ENCODE measurements at places on chromosomes 4 and X.

DNA sequence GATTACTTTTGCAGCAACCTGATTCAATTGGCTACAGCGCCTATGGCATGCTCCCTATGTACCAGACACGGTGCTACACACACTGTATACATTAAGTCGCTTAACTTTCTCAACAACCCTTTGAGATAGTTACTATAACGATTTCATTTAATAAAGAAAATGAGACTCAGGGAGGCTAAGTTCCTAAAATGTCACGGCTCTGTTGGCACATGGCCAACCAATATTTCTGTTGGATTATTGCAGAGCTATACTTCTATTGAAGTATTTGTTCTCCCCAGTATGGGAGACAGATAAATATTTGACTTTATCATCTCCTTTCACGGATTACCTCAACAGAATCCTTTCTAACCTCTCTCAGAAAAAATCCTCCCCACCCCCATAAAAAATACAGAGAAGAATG lies 25.3 kb downstream of the CLNK start:
- no peak for DNase-seq

- peak; percentile 40 for DNase-seq
These were observed 118.5 kb downstream of the BTC start for GRCh38 chr4:74675673-74676279.

- no peak for DNase-seq
These were observed 88.2 kb downstream of the ADGRA3 start for GRCh38 chr4:22427675-22428074.

GRCh38 chr4:132195176-132195575 lies 953.9 kb upstream of the PCDH10 start:
- no peak for DNase-seq

DNA sequence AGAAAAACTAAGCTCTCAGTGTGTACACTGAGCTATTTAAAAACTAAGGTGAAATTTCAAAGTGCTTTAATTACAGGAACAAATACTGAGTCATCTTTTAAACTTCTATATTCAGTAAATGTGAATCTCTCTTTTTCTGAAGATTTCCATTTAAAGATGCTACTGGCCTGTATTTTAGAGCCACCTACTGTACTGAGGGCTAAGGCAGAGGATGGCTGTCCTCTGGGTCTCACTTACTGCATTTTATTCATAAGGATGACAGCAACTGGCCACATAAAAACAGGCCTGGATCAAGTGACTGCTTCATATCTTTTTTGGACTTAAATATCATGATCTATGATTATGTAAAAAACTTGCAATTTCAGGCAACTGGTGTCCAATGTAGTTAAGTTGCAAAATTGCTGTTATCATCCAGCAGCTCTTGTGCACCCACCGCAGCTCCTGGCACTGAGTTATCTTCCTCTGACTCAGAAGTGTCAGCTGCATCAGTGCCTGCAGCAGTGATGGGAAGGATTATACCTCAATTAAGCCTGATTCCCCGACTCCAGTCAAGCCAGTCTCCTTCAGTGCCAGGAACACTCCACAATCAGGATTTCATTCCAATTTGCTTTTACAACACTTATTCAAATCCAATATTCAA lies 1073.7 kb downstream of the PDHA2 start:
- DNase-seq, result no peak

GRCh38 chr4:78018271-78019049 lies 38.7 kb upstream of the FRAS1 start:
- no peak for DNase-seq

GRCh38 chr4:955161-955921 lies 18.0 kb downstream of the DGKQ start:
- no peak for DNase-seq

- DNase-seq, result no peak
These were observed 857.0 kb upstream of the HTR2C start for GRCh38 chrX:113726898-113727297.

DNA sequence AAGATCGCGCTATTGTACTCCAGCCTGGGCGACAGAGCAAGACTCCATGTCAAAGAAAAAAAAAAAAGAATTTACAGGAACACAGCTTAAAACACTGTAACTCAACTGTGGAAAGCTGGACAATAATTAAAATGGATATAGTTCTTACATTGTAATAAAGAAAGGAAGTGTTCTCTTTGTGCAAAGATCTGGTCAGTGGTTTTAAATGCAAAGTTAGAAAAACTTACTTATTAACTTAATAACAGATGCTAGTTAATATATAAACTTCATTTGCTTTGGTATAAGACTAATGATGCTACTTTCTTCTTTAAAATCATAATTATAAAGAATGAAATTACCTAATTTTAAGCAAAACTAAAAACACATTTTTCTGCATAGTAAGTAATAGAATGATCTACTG lies 2024.1 kb upstream of the TENM3 start:
- no peak for DNase-seq

DNA sequence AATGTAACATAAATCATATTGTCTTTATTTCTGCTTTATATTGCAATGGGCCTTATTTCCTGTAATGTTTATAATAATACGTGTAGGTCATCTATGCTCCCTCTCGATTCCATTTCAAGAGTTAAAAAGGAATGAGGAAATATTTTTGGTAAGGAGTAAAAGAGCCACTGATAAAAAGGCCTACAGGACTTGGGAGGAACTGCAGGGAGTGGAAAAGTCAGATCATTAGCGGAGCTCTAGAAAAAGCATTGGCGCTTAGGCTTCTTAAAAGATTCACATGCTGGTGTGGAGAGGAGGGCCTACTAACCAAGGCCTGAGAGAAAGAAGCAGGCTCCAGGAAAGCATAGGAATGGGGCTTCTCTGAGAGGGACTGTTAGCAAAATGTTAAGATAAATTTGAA lies 82.9 kb upstream of the PNPLA4 start:
- DNase-seq, result no peak

GRCh38 chrX:18194688-18195087 lies 26.0 kb downstream of the BEND2 start:
- no peak for DNase-seq

DNA sequence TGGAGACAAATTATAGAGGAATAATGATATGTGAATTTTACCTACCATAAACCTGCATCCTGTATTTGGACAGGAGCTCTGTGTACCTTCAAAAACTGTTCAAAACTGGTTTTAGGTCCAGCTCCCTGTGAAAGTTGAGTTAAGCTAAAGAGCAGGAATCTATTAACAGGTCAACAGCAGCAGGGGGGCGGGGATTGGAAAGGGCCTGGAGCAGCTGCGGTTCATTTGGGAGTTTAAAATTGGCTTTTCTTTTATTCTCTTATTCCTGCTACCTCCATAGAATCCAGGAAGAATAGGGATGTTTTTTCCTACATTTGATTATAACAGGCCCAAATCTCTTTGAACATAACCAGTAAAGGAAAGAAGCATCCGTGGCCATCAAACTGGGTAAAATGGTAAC lies 23.8 kb downstream of the SHROOM3 start:
- DNase-seq, result no peak

DNA sequence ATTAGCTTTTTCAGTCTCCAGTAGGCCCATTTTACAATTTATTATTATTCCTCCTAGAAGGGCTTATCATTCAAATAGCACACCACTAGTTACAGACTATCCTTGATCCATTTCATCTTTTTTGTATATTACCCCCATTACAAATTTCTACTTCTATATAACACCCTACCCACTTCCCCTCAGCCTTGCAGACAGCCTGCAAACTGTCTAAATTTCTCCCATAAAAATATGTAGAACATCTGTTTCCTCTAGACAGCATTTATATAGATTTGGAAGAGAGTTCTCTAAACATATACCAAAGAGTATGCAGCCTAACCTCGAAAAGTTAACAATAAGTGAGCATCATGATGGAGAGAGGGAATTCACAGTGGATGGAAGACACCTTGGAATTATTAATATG lies 30.8 kb downstream of the COMMD8 start:
- no peak for DNase-seq

DNA sequence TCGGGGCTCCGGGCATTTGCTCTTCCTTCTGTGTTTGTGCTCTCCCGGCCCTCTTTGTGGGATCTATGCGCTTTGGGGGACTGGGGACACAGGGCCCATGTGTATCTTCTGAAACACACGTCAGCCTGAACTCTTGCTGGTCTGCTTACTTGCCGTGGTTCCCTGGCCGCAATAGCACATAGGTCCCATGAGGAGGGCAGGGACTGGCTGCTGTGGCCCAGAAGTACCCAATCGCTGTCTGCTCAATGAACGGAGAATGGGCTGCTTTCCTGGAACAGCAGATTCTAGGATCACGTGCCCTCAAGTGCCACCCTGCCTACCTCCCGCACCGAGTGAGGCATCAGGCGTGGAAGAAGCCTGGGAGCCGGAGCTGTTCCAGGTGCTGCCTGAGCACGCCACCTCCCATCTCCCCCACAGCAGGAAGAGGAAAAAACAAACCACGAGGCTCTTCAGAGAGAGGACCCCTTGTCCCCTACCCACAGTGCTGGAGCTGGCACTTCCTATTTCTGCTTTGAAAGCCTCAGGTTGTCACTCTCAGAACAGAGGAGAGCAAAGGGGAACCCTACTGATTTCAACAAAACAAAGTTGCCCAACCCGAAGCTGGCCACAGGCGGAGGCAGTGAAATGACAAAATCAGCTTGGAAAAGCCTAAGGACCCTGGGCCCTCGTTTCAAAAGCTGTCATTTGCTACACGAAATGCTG lies 3.8 kb downstream of the G6PD start:
- DNase-seq, result no peak

- no peak for DNase-seq
These were observed 200.2 kb downstream of the CPEB2 start for GRCh38 chr4:15202481-15202880.

GRCh38 chr4:39539089-39539611 lies 11.9 kb upstream of the UGDH start:
- DNase-seq, result no peak

GRCh38 chr4:17797808-17798207 lies 12.7 kb downstream of the DCAF16 start:
- no peak for DNase-seq

GRCh38 chr4:57373991-57374390 lies 263.8 kb upstream of the IGFBP7 start:
- no peak for DNase-seq

GRCh38 chr4:35124106-35124505 lies 1120.2 kb downstream of the ARAP2 start:
- no peak for DNase-seq

Measured in NCI-H446 (cell line).